Fibroblast of lung (primary cell): ENCODE measurements at places on chromosomes 7 and 10.
A peak's percentile ranks its signal among the peaks of the same experiment; 100 is the strongest.

DNA sequence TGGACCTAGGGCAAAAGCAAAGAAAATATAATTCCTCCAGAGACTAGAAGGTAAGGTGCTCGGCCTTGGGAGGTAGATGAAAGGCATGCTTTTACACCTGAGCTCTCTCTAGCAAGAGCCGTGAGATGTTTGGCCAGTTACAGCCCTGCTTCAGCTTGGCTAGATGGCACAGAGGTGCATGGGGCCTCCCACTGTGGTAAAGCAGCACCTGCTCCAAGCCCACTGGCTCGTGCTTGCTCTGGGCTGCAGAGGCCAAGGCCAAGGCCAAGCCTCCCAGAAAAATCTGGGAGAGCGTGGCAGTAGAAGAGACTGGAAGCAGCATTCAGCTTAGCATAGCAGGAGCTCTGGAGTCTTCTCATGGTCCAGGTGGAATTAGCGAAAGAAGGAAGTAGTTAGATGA, 31.0 kb upstream of the OPALIN start:
- no peak for DNase-seq

- DNase-seq: peak; percentile 1
Observed at GRCh38 chr10:6493521-6494441, 86.3 kb downstream of the PRKCQ start.

DNA sequence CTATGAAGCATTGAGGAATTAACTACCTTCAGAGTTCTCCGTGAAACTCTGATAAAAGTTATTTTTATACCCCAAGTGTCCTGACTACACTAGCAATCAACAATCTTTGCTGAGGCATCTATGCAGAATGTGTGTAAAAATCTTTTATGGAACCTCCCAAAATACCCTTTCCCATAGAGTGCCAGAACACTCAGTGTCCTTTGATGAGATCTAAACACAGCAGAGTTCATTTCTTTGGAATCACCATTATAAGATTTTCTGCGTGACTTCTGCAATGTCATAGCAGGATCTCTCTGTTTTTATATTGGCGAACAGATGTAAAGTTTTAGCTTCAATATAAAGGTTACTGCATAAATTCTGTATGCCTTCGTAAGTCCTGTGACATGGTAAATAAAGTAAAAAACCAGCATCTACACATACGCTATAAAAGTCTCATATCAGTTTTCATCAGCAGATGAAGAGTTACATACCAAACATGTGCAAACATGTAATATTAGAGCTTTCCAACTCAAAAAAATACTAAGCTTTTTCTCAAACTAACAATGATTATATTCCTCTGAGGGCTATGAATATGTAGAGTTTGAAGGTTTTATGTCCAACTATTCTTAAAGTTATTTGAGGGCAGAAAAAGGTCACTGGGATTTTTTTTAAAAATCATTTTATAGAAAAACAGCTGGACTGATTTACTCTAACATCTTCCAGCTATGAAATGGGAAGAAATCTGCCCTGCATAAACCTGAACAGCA, 67.2 kb downstream of the SKIDA1 start:
- DNase-seq: no peak

DNA sequence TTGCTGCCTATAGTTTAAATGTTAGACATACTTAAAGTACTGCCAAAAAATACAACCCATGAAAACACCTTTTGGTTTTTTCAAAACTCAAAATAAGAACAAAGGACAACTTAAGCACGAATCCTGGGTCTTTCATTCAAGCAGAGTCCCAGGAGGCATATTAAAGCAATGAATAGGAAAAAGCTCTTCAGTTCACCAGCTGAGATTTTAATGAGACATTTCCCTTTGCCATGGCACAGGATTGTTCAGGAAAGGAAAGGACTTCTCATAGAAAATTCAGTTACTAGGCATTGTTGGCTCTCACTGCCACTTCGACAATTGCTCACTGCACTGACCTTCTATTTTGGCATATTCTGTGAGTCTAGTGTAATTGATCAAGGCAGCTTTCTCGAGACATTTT, 133.5 kb upstream of the FEZF1 start:
- no peak for DNase-seq

DNA sequence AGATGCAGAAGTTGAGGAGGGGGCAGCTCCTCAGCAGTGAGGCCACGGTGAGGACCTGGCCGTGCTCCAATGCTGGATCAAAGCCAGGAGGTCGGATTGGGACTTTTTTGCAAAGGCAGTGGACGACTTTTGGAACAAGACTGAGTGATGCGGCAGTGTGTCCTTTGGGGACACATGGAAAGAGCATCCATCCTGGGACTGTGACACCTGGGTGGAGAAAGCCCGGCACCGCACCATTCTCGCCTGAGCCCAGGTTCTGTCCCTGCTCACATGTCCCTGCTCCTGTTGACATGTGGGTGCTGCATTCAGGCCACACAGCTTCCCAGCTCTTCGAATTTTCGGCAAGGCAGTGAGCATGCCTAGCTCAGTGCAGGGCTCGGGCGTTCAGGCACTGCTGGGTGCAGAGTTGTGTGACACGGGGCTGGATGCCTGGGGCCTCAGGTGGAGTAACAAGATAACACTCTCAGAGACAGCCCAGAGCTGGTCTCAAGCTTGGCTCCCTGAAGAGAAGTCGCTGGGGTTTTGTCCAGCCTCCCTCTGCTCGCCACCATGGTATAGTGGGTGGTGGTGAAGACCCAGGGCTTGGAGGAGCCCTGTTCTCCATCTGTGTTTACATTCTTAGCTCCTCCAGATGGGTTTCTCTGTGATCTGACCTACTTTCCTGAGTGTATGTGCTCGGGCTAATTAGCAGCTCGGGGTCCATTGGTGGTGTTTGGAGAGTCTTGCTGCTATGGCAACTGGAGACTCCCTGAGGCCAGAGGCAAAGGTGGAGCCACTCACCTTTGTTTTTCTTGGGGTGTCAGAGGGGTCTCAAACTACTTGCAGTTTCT, 111.7 kb upstream of the BTBD16 start:
- no peak for DNase-seq

DNA sequence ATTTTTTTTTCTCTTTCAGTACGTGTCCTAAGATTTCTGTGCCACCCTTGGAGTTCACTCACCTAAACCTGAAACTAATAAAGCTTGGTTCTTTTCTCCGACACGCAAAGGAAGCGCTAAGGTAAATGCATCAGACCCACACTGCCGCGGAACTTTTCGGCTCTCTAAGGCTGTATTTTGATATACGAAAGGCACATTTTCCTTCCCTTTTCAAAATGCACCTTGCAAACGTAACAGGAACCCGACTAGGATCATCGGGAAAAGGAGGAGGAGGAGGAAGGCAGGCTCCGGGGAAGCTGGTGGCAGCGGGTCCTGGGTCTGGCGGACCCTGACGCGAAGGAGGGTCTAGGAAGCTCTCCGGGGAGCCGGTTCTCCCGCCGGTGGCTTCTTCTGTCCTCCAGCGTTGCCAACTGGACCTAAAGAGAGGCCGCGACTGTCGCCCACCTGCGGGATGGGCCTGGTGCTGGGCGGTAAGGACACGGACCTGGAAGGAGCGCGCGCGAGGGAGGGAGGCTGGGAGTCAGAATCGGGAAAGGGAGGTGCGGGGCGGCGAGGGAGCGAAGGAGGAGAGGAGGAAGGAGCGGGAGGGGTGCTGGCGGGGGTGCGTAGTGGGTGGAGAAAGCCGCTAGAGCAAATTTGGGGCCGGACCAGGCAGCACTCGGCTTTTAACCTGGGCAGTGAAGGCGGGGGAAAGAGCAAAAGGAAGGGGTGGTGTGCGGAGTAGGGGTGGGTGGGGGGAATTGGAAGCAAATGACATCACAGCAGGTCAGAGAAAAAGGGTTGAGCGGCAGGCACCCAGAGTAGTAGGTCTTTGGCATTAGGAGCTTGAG, at the start of gene CFTR:
Gene CFTR, plus strand, starts transcription at position 801 of the 830 bp plus-strand sequence. CDS start 70 bp downstream, outside the sequence.
- DNase-seq: peak; percentile 7

- no peak for DNase-seq
Observed at GRCh38 chr10:71033396-71033980, 145.1 kb upstream of the PCBD1 start.

DNA sequence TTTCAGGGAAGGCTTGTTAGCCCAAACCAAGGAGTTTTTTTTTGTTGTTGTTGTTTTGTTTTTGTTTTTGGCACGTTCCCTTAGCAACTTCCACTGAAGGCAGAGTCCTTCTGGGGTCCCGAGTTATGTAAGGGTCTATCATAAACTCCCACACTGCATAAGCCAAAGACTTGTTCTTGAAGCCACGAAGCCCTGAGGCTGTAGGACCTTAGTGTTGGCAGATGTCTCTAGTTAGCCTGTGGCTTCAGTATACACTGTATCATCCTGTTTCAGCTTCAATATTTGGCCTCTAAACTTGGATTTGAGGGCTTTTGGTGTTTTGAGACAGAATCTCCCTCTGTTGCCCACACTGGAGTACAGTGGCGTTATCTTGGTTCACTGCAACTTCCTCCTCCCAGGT, 13.6 kb downstream of the KPNA7 start:
- no peak for DNase-seq

GRCh38 chr7:85205754-85206153, 18.9 kb upstream of the SEMA3D start:
- DNase-seq: no peak

- DNase-seq: no peak
Observed at GRCh38 chr7:26375726-26376174, 84.1 kb downstream of the SNX10 start.

- DNase-seq: peak; percentile 32
Observed at GRCh38 chr7:22979861-22980260, 34.1 kb downstream of the HYCC1 start.

DNA sequence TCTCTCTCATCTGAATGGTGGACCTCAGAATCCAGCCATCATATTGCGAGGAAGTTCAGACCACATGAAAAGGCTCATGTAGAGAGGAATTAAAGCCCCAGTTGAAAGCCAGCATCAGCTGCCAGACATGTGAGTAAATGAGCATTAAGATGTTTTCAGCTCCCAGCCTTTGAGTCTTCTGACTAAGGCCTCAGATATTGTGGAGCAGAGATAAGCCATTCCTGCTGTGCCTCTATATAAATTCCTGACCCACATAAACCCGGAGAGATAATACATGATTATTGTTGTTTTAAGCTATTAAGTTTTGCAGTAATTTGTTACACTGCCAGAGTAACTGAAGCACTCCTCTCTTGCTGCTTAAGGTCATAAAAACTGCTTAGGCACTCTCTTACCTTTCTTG, 14.6 kb downstream of the FAM149B1 start:
- no peak for DNase-seq

GRCh38 chr7:126411032-126411820, 841.5 kb downstream of the GRM8 start:
- DNase-seq: peak; percentile 2

GRCh38 chr10:103282961-103283360, 6.0 kb downstream of the INA start:
- no peak for DNase-seq

DNA sequence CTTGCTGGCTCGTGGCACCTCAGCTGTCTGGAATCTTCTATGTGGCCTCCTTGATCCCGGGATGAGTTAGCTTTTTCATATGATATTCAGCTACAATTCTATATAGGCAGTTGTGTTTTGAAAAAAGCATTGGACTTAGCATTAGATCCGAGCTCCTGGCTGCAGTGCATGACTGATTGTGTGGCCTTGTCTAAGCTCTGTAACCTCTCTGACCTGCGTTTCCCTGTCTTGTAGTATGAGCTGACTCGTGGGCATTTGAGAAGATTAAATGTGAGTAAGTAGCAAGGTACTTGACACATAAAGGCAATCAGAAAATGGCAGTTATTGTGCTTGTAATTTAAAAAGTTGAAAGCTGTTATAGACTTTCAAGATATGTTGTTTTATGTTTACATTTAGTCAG, 85.9 kb downstream of the CCNY start:
- no peak for DNase-seq
